ENCODE measurements at places on chromosomes 4 and X.

GRCh38 chr4:151604238-151604637 lies 156.6 kb downstream of the GATB start:
- DNase-seq = no peak

GRCh38 chr4:95979961-95980876 lies 140.3 kb downstream of the PDHA2 start:
- DNase-seq = no peak

DNA sequence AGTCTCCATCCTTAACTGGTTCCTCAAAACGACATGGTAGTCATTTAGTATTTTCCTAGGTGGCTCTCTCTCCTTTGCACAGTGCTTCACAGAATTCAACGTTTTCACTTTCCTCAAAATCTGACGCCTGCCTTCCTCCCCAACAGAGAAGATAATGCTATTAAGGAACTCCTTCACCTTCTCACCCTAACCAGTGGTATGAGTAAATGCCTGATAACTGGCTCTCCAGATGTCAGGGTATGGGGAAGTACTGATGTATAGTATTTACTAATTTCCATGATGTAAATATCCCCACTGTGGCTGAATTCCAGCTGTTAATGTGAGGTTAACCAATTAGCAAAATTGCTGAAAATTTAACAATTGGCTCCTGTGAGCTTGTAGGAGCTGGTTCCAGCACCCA lies 28.8 kb upstream of the NSUN7 start:
- no peak for DNase-seq

DNA sequence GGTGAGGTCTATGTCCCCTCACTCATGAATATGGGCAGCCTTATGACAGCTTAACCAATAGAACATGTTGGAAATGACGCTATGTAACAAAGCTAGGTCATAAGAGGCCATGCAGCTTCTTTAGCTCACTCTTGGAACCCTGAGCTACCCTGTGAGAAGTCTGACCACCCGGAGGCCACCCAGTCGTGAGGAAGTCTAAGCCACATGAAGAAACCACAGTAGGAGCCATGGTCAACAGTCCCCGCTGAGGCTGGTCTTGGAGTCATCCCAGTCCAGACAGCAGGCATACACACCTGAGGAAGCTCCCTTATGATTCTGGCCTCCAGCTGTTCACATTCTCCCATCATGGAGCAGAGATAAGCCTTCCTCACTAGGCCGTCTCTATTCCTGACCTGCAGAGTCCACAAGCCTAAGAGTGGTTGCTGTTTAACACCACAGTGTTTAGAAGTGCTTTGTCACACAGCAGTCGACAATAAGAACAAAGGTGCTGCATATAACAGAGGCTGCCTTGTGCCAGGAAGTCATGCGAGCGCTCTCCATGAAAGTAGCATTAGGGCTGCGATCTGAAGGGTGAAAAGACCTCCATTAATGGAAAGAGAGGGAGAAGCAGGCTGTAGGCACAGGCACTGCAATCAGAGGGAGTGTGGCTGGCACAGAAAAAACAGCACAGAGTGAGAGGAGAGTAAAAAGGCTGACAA lies 38.2 kb downstream of the TSPAN5 start:
- DNase-seq = no peak

- DNase-seq = no peak
Measured at GRCh38 chr4:150366487-150366999, 215.4 kb upstream of the MAB21L2 start.

- no peak for DNase-seq
Measured at GRCh38 chr4:121156822-121157769, 7.0 kb downstream of the TNIP3 start.

DNA sequence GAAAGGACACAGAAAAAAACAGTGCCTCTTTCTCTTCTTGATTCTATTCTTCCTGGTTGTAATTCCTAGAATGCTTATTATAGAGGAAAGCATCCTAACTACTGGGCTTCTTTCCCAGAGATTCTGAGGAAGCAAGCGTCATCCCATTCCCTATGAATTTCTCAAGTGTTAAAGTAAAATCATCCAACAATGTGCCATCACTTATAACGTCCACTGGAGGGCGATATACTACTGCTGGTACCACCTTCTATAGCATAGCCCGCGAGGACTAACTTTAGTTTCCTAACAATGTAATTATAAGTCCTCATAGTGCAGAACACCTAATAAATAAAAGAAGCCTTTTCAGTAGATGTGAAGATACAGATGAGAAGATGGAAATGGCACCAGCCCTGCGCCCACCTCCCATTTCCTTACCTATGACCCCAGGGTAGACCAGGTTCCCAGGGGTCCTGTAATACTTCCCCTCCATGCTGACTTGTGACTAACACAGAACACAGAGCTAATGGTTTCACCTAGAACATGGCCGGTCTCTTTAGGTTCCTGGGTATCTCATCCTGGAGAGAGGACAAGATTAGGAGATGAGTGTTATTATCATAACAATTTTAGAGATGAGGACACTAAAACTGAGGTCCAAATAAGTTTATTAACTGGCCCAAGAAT lies 4.2 kb downstream of the CENPVL3 start:
- no peak for DNase-seq

GRCh38 chrX:74420196-74421035 lies 877 bp upstream of the SLC16A2 start:
- no peak for DNase-seq

GRCh38 chrX:17021851-17022604 lies 75.6 kb downstream of the REPS2 start:
- no peak for DNase-seq

- DNase-seq = no peak
Measured at GRCh38 chr4:109037026-109037425, 265.4 kb downstream of the COL25A1 start.

GRCh38 chrX:96715481-96715880 lies 30.8 kb downstream of the DIAPH2 start:
- DNase-seq = no peak

DNA sequence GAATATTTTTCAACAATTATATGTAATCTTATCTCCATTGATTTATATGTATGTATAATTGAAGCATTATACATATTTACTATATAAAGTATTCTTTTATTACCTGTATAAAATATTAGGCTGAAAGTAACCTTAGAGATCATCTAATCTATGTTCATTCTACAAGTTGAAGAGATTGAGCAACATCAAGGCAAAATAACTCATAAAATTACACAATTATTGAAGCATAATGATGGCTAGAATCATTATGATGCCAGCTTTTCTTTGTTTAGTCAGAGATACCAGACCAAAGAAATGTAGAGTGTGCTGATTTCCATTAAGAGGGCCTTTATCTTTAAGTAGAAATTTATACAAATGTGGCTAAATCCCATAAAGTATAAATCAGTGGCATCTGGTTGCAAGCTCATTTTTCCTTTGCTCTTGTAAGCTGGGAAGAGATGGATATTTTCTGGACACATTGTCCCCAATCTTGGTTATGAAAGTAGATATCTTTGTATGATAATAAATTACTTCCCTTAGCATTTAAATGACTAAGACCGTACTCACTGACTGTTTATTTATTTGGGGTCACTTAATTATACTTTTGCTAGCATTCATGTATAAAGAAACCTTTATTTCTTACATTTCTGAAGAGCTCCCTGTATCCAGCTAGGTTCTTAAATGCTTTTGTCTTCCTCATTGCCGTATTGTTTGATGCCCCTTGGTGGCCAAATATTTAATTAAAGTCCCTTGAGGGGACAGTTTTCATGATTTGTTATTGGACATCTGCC lies 339.8 kb downstream of the PCDH7 start:
- DNase-seq = no peak

DNA sequence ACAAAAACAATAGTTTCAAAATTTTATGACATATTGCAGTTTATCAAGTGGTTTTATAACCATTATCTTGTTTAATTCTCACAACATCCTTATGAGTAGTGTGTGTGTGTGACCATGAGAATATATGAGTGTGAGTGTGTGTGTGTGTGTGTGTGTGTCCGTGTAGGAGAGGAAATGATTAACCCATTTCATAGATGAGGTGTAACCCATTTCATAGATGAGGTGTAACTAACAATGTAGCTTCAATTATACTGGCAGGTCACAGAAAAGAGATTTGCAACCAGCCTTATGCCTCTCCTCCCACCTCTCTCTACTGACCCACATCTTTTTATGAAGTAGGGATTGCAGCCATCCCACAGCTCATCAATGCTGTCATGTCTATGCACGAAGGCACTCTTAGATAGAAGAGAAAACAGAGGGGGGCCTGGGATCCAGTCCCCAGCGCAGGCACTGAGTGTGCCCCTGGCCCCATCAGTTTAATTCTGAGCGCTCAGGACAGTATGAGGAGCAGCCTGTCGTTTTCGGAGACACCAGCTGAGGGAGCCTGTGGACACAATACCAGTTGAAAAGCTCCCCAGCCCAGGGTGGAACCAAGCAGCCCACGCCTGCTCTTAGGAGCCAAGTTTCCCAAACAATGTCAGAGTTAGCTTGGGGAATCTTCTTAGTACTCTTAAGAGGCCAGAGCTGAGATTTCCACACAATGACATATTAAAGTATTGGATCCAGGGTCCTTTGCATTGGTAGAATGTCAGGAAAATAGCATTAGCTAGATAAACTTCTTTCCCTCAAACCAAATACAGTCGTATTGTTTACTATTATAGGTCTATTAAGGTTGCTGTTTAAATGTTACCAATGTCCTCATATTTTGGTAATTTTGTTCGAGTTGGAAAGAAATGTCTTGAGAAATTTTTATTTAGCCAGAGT lies 88.6 kb downstream of the PALLD start:
- no peak for DNase-seq

GRCh38 chr4:88584471-88584900 lies 7.8 kb upstream of the HERC3 start:
- DNase-seq = no peak

- no peak for DNase-seq
Measured at GRCh38 chr4:89397441-89397840, 89.8 kb upstream of the GPRIN3 start.

DNA sequence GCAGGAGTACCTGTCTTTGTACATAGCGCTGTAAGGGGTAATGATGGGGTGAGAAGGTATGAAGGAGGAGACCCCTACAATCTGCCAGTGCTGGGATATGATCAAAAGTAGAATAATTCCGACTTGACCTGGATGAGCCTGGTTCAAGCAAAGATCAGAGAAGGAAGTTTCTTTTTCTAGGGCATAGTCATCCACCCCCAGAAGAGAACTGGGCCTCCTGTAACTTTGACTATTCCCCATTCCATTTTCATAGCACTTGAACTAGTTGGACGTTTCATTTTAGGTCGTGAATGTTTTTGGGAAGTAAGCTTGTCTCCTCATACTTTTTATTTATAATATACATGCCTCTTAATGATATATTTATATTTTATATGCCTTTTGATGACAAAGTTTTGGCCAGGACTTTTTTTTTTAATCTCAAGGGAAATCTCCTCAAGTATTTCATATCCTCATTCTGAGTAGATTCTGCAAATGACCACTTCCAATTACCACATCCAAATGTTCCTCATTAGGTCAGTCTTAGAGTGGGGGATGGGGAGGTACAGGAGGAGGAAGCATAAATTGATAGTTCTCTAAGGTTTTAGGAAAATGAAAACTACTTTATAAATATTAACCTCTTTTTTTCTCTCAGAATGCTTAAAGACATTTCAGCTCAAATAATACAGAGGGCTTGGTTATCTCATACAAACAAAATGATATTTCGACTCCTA lies 3.5 kb downstream of the CXorf58 start:
- no peak for DNase-seq

DNA sequence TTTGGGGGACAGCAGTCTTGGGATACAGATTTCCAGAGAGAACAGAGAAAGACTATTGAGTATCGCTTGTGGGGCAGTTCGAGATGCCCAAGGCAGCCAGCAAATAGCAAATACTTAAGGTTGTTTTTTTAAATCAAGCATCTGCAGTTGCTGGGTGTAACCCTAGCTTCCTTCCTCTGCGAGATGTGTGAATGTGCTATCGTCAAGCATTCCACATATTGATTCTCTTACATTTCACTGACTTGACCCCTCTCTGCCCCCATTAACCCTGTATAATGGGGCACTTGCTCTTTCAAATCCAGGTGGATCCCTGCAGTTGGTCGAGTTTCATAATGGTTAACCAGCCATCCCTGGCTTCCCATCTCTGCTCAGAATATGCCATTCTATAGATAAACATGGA lies 23.5 kb downstream of the KCNE5 start:
- DNase-seq = no peak

DNA sequence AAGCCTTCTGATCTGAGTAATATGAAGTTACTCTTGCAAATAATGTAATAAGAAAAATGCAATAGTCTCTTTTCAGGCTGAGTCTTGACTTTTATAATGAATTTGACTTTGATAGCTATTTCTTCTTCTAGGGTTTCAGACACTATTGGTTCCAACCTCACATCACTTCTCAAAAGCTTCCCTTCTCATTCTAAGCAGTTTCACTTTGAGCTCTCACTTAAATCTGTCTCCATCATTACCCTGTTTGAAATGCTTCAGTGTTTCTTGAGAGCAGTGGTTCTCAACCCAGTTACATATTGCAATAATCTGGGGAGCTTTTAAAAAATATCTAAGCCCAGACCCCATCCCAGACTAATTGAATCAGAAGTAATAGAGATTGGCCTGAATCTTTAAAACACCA lies 40.5 kb upstream of the BMP2K start:
- DNase-seq = no peak

DNA sequence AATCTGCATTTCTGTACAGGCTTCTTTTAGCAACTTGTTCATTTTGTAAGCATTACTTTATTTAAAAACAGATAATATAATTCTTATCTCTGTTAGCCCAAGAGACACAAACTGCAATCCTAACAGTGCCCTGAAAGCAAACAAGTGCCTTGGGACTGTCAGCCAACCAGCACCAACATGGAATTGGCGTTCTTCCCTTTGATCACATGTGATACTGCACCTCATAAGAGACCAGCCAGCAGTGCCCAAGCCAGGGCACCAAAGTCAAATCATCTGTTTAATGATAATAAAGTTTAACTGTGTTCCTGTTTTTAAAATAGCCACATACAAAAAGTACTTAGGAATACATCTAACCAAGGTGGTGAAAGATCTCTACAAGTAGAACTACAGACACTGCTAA lies 223.2 kb downstream of the PRDM5 start:
- no peak for DNase-seq

GRCh38 chr4:17688011-17688441 lies 73.6 kb downstream of the MED28 start:
- DNase-seq = no peak

GRCh38 chr4:56253666-56254305 lies 133.5 kb downstream of the AASDH start:
- DNase-seq = no peak

GRCh38 chr4:2251073-2251794 lies 9.3 kb upstream of the HAUS3 start:
- DNase-seq = no peak

DNA sequence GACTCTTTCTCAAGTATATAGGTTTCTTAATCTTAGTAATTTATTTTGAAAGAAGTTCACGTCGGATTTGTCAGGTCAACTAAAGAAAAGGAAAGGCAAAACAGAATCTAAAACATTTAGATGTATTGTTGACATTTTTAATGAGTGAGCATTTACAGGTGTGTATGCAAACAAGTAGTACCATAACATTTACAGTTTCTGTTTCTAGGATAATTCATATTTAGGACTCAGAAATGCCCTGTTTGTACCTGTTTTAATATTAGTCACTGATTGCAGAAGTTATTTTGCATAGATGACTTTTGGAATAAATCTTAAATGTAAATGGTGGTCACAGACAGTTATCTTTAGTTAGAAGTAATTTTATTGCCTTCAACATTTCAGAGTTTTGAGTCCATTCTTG lies 151.3 kb upstream of the NUDT6 start:
- no peak for DNase-seq
